ENCODE measurements at places on chromosomes 4 and X. TPM values are rescaled to one million over a fixed set of nuclear protein-coding genes. Genes with fewer than 3 reads are reported as not detected.

DNA sequence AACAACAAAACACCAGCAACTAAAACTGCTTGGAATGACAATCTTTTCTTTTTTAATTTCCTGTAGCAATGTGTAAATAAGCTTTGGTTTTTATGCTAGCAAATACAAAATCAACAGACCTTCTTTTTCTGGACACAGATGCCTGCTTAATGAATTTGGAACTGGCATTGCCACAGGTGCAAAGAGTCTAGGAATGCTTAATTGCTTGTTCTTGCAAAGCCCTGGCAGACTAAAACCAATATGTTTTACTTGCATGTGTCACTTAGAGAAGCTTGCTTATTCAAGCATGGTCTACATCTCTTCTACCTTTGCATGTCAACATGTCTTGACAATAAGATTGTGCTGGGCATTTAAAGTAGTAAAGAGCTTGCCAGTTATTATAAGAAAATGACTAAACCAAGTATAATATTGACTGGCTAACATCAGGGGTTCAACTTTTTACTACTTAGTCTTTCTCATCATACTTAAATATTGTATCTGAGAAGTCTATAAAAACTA, 656.7 kb upstream of the NDST4 start:
- no peak overlapping the region for H3K27ac ChIP-seq
- H3K4me3 ChIP-seq: no peak overlapping the region
- H3K36me3 ChIP-seq: no peaks in the 10 kb centered on the region
- H3K27me3 ChIP-seq: no peaks in the 10 kb centered on the region
- no peak for DNase-seq
- H3K4me1 ChIP-seq: no peaks in the 10 kb centered on the region

DNA sequence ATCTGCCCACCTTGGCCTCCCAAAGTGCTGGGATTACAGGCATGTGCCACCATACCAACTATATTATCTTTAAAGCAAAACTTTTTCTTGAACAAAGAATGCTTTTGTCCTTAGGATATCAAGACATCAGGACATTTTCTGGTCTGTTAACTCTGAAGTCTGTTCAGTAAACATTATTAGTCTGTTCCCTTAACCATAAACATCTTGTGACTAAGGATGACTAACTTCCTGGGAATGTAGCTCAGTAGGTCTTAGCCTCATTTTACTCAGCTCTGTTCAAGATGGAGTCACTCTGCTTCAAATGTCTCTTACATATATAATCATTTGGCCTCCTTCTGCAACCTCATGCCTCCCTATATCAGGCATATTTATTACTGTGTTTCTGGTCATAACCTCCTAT, 122.9 kb downstream of the UBE2NL start:
- no peaks in the 10 kb centered on the region for H3K36me3 ChIP-seq
- no peaks in the 10 kb centered on the region for H3K27me3 ChIP-seq
- DNase-seq: no peak
- H3K4me3 ChIP-seq: no peak overlapping the region

DNA sequence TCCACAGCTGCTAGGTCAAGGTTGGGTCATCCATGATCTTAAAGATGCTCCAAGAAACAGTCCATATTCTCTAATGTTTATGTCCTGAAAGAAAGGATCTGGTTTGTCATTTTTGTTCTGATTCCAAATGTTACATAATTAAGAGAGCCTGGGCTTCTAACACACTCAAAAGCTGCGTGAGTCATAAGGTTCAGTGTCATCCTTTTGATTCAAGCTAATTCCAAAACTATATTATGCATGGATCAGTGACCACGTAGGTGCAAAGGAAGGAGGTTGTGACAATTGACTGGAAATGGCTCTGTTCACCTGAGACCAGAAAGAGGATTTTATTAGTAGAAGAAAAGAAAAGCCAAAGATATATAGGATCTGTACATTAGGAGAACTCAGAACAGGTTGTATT, 268.7 kb upstream of the GK2 start:
- H3K4me3 ChIP-seq: no peak overlapping the region
- H3K27ac ChIP-seq: no peak overlapping the region

- H3K4me3 ChIP-seq: no peak overlapping the region
- H3K27ac ChIP-seq: no peak overlapping the region
- no peaks in the 10 kb centered on the region for H3K27me3 ChIP-seq
- no peaks in the 10 kb centered on the region for H3K36me3 ChIP-seq
- no peak for DNase-seq
Observed at GRCh38 chr4:86256086-86256485, 103.8 kb downstream of the MAPK10 start.

Gene F8A3
- not detected for total RNA-seq

DNA sequence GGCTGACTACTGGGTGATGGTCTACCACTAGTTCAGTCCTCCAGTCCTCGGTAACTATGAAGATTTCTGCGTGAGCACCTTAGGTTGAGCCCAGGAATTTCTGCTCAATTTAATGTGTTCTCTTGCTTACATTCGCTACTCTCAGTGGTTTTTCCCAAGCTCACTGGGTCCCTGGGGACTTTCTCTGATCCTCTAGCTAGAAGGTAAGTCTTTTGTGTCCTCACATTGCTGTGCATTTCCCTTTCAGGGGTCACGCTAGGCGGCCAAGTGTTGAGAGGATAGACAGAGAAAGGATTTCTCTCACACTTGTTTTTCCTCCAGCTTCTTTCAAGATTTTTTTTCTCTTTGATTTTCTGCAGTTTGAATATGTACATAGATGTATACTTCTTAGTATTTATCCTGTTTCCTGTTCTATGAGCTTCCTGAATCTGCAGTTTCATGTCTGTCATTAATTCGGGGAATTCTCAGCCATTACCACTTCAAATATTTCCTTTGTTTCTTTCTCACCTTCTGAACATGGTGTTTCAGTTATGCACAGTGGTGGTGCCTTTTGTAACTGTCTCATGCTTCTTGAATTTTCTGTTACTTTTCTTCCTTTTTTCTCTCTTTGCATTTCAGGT, 17.5 kb downstream of the MAGEA9 start:
- no peaks in the 10 kb centered on the region for H3K36me3 ChIP-seq
- H3K27me3 ChIP-seq: no peaks in the 10 kb centered on the region
- H3K27ac ChIP-seq: no peak overlapping the region
- no peak for DNase-seq

GRCh38 chr4:82746705-82747574, 51.7 kb downstream of the SCD5 start:
- H3K27ac ChIP-seq: no peak overlapping the region
- no peaks in the 10 kb centered on the region for H3K27me3 ChIP-seq
- H3K36me3 ChIP-seq: no peaks in the 10 kb centered on the region
- no peaks in the 10 kb centered on the region for H3K4me1 ChIP-seq
- DNase-seq: no peak

Gene LYAR
- 79.8 TPM for total RNA-seq

DNA sequence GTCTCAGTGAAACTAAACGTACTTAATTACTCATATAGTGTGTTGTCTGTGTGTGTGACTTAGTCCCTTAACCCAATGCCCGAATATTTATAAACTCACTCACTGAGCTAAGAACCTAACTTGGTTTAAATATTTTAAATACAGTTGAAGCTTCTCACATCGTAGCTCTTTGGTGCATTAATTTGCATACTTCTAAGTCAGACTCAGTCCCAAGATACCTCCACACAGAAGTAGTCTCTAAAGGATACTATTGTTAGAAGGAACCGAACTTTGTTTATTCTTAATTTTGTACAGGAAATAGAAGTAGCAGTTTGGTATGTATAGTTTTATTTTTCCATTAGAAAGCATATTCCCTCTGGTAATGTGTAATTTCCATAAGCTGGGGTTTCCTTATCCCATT, 54.0 kb upstream of the NKAP start:
- peaks cover 10% of the 10 kb centered on the region for H3K4me1 ChIP-seq
- no peak overlapping the region for H3K27ac ChIP-seq
- DNase-seq: no peak
- H3K4me3 ChIP-seq: no peak overlapping the region

DNA sequence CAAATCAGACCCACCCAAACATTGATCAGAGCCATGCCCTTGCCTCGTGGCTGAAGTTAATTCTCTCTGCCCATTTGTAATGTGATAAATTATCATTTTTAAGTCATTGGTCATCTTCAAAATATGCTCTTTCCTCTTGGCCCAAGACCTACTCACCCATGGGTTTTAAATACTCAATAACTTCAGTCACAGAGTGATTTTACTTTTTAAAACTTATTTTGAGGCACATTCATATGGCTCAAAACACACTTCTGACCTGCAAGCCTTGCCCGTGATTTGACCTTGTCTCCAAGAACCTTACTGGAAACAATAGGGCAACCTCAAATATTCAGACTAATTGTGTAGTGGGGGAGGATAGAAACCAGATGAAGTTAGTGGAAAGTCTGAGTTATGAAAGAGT, 176.2 kb upstream of the LNX1 start:
- no peak overlapping the region for H3K4me3 ChIP-seq
- no peak for DNase-seq
- H3K27me3 ChIP-seq: no peaks in the 10 kb centered on the region

- no peaks in the 10 kb centered on the region for H3K36me3 ChIP-seq
- no peaks in the 10 kb centered on the region for H3K4me1 ChIP-seq
- DNase-seq: no peak
- H3K27ac ChIP-seq: no peak overlapping the region
- no peaks in the 10 kb centered on the region for H3K27me3 ChIP-seq
Observed at GRCh38 chr4:96108146-96108545, 268.3 kb downstream of the PDHA2 start.

DNA sequence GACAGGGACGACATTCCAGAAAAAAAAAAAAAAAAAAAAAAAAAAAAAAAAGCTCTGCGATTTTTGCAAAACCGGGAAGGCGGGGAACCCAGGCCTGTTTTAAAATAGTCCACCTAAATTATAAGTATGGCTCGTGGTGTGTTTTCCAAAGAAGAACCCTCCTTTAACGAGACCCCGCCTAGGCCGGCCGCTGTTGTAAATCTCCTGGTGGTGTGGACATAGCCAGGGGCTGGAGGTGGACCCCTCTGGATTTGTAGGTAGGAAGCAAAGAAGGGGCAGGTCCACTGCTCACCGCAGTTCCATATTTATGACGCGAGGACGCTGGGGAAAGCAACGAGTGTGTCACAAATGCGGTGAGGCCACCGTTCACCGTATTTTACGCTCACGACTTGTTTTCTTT, 94.0 kb upstream of the SHOX start:
- H3K4me3 ChIP-seq: no peak overlapping the region
- H3K27me3 ChIP-seq: no peaks in the 10 kb centered on the region
- H3K36me3 ChIP-seq: no peaks in the 10 kb centered on the region
- no peaks in the 10 kb centered on the region for H3K4me1 ChIP-seq

Gene PPEF2
- total RNA-seq: 0.41 TPM

DNA sequence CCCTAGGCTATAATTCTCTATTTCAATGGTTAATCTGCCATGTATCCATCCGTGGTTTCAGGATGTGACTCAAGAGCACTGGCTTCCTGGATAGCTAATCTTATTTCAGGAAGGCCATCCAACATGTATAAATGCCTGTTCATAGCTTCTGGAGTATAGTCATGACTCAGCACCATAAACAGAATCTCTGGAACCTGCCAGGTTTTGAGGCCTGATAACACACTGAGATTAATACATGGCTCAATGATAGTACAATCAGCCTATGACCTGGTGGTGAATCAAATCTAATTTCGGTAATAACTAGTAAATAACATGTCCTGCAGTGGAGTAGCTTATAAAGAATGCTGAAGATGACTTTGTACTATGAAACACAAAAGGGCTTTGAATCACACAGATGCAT, 5.7 kb upstream of the IL13RA2 start:
- no peak overlapping the region for H3K27ac ChIP-seq
- no peaks in the 10 kb centered on the region for H3K4me1 ChIP-seq
- H3K4me3 ChIP-seq: no peak overlapping the region
- no peaks in the 10 kb centered on the region for H3K36me3 ChIP-seq
- no peak for DNase-seq

DNA sequence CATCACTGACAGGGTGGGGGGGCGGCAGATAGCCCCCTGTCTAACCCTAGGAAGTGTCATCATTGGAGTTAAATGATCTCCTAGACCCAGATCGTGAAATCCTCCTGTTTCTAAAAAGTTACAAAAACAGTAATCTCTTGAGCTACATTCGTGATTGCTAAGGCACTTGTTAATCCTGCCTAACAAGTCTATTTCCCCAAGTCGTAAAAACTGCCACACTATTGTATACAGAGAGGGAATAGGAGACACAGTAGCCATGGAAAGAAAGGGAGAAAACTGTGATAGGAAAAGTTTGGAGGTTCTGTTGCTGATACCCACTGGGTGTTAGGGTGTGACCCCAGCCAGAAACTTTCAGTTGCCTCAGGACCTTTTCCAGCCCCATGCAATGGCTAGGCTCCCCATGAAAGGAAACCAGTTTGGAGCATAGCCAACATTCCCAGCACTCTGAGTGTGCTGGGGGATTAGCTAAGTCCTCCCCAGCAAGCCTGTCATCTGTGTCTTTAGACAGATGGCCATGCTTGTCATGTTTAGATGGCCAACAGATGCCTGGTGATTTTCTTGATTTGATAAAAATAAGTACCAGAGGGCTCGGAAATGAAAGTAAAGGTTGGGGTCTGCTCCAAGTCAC, 63.3 kb upstream of the ANXA10 start:
- no peaks in the 10 kb centered on the region for H3K4me1 ChIP-seq
- H3K36me3 ChIP-seq: no peaks in the 10 kb centered on the region
- H3K27ac ChIP-seq: no peak overlapping the region
- DNase-seq: no peak

GRCh38 chrX:153708415-153708814, 15.8 kb downstream of the BCAP31 start:
- H3K27ac ChIP-seq: no peak overlapping the region
- H3K27me3 ChIP-seq: no peaks in the 10 kb centered on the region
- no peaks in the 10 kb centered on the region for H3K36me3 ChIP-seq
- peaks cover 5% of the 10 kb centered on the region for H3K4me1 ChIP-seq

GRCh38 chr4:147741190-147741788, 9.4 kb downstream of the ARHGAP10 start:
- H3K27ac ChIP-seq: no peak overlapping the region
- no peaks in the 10 kb centered on the region for H3K36me3 ChIP-seq
- H3K27me3 ChIP-seq: no peaks in the 10 kb centered on the region

DNA sequence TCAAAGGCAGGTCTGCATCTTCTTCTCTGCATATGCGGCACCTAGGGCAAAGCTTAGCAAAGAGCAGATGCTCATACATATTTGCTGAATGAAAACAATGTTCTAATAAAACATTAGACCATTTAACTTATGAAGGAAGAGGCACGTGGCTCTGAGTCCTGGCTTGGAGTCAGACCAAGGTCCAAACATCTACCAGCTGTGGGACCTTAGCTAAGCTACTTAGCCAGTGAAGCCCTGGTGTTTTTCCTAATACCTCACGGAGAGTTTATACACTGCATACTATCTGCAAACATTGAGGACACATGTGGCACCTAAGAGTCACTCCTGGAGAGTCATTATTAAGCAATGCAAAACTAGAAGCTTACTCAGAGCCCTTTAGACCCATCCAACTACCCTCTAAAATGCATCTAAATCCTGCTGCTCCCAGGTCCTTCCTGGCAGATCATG, 9.0 kb downstream of the PDGFC start:
- no peaks in the 10 kb centered on the region for H3K4me1 ChIP-seq
- no peaks in the 10 kb centered on the region for H3K27me3 ChIP-seq
- H3K4me3 ChIP-seq: no peak overlapping the region

DNA sequence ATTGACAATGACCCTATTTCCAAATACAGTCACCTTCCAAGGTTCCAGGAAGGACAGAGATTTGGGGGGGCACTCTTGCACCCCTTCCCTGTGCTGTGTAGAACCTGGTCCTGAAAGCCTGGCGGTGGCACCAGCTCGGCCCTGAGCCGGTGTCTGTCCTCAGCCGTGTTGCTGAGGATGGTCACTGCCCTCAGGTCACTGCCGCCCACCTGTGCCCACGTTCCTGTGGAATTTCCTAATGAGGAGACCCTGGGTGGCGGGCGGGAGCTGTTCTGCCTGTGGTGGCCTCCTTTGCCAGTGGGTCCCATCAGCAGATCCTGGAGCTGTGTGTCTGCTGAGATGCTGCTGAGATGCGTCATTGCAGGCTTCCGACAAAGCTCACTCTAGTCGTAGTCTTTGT, 32.9 kb downstream of the NELFA start:
- H3K27ac ChIP-seq: no peak overlapping the region
- no peaks in the 10 kb centered on the region for H3K4me1 ChIP-seq
- no peak overlapping the region for H3K4me3 ChIP-seq
- no peak for DNase-seq
- peaks cover 44% of the 10 kb centered on the region for H3K36me3 ChIP-seq

Gene C4orf51
- not detected for total RNA-seq

Data from CD4-positive, alpha-beta memory T cell (primary cell).